ENCODE measurements at places on chromosomes 12 and 14. TPM values are rescaled to one million over a fixed set of nuclear protein-coding genes. Genes with fewer than 3 reads are reported as not detected.

Gene HSPB8
- total RNA-seq = 20.4 TPM

Gene TCTN2
- 12.9 TPM for total RNA-seq

Gene LRTM2
- total RNA-seq = not detected

Gene PLCZ1
- total RNA-seq = not detected

Gene CD163
- total RNA-seq = not detected

All from A549 treated with RU486 at 1 μM for 4 hours (cell line).